Putamen (tissue), 1 donor: ENCODE measurements at places on chromosomes 11 and 22.

DNA sequence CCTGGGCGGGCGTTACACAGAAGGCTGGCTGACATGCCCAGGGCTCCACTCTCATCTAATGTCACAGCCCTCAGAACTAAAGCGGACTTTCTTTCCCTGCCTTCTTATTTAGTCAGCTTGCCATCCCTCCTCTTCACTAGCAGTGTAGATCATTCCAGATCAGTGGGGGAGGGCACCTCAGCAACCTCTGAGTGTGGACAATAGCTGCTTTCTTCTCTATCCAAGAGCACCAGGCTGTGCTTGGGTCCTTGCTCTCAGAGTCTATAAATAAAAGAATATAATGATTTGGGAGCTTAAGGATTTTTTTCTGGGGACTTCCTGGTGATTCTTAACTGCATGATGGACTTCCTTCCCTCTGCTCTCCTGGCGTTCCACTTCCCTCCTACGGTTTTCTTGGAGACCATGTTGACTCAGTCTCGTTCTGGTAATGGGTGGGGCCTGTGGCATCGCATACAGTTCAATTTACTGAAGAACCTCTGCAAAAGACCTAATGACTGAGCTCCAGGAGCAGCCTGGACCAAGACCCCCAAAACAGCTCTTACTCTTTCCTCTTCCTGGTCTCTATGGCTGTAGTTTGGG lies 2.9 kb upstream of the HMBS start:
- peak; percentile 84 for DNase-seq

- peak; percentile 78 for DNase-seq
Measured at GRCh38 chr11:75639762-75640181, 29.1 kb downstream of the MAP6 start.

DNA sequence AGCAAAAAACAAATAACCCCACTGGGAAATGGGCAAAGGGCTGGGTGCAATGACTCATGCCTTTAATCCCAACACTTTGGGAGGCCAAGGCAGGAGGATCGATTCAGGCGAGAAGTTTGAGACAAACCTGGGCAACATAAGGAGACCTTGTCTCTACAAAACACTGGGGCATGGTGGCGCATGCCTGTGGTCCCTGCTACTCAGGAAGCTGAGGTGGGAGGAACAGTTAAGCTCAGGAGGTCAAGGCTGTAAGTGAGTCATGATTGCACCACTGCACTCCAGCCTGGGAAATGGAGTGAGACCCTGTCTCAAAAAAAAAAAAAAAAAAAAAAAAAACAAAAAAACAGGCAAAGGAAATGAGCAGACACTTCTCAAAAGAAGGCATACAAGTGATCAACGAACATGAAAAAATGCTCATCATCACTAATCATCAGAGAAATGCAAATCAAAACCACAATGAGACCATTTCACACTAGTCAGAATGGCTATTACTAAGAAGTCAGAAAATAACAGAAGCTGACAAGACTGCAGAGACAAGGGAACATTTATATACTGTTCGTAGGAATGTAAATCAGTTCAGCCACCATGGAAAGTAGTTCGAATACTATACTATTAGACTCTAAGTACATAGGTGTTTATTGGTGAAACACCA lies 48.2 kb upstream of the SMCO4 start:
- DNase-seq, result no peak

GRCh38 chr22:17717708-17718107 lies 56.6 kb downstream of the BID start:
- DNase-seq, result no peak

DNA sequence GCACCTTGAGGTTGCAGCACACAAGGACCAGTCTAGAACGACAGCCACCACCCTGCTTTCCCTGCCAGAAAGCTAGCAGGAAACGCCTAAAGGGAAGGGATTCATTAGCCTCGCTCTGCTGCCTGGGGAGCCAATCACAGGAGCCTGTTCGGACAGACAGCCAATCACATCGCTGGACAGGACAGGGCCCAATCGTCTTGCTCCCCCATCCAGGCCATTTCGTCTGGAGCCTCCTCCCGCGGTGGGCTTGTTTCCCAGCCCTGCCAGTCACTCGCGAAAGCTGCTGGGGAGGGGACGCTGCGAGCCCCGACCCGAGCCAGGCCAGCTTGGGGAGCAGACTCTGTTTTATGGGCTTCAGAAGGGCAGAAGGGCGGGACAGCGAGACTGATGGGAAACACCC lies 79.8 kb upstream of the NCAM1 start:
- peak; percentile 97 for DNase-seq

GRCh38 chr22:31284281-31285155 lies 7.8 kb downstream of the PIK3IP1 start:
- no peak for DNase-seq

DNA sequence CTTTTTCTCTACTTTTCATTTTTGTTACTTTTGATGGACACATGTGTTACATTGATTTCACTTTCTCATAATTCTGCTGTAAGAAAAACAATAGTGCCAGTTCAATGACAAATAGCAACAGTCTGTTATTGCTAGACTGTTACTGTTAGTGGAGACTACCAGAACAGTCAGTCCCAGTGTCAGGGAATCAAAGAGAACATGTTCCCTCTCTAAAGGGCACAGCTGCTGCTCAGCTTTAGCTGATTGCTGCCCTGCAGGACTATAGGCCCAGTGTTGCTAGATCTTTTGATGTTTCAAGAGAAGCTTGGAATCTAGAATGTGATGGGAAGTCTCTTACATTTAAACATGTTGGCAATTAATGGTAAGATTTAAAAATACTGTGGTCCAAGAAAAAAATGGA lies 3.4 kb downstream of the BIRC3 start:
- DNase-seq, result no peak

- no peak for DNase-seq
Measured at GRCh38 chr11:73284106-73284505, 12.0 kb downstream of the P2RY6 start.

- no peak for DNase-seq
Measured at GRCh38 chr11:107824668-107825369, 33.8 kb downstream of the SLC35F2 start.

DNA sequence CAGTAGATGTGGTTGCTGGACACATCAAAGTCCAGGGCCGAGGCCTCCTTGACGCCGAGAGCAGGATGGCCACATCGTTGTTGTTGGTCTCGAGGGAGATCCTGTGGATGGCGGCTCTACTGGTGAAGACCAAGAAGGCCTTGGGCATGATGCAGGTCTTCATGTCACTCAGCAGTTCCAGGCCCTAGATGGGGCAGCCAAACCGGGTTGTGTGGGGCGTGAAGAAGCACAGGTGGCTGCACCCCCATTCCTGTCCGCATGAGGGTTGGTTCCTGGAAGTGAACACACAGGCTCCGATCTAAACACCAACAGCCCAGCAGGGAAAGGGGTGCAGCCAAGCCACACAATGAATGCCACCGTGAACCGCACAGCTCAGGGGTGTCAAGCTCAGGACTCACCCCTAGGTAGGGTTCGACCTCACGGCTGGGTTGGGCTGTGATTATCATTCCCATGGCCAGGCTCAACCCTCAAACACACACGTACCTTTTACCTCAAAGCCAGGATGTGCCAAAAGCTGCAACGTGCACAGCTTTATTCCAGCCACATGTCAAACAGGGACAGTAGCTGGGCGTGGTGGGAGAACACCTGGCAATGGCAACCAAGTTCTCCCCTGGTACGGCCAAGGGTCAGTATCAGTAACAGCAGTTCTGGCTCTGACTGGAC lies 132.3 kb downstream of the CRYBB2 start:
- DNase-seq, result no peak

GRCh38 chr11:45079943-45080719 lies 66.3 kb upstream of the PRDM11 start:
- DNase-seq, result no peak

DNA sequence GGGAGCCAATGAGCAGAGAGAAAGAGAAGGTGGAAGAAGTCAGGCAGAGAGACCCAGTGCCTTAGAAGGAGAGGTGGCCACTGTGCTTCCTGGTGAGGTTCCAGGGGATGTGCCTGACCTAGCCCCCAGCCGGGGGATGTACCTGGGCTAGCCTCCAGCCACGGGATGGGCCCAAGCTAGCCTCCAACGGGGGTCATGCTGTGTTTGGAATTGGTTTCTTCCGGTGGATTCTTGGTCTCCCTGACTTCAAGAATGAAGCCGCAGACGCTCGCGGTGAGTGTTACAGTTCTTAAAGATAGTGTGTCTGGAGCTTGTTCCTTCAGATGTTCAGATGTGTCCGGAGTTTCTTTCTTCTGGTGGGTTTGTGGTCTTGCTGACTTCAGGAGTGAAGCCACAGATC lies 6.9 kb upstream of the SMIM38 start:
- DNase-seq, result no peak

GRCh38 chr22:47645450-47645914 lies 883.0 kb downstream of the TBC1D22A start:
- DNase-seq, result no peak

GRCh38 chr22:28935713-28936112 lies 52.3 kb downstream of the ZNRF3 start:
- DNase-seq, result no peak

GRCh38 chr22:49023161-49023878 lies 804.4 kb downstream of the BRD1 start:
- DNase-seq, result no peak

- DNase-seq, result no peak
Measured at GRCh38 chr11:72150882-72151281, 15.4 kb downstream of the FOLR3 start.

DNA sequence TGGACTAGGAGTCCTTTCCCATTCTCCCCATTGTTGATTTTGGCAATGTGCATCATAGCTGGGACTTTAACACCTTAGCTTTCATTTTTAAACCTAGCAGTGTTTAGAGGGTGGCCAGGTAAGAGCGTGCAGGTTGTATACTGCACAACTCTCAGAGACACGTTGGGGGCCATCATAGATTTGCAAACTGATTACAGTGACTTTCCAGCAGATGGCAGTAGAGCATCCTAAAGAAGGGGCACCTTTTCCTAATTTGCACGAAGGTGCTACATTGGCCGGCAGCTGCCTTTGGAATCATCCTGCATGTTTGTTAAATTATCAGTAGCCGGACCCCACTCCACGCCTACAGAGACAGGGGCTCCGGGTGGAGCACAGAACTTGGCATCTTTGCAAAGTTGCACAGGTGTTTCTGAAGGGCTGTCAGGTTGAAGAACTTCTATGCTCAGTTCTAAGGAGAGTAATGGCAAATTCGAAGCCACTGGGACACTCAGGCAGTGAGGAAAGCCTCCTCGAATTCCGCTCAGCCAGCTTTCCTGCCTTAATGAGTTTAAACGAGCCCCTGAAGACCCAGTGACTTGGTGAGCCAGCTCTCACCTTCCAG lies 7.7 kb downstream of the LHFPL7 start:
- no peak for DNase-seq

- no peak for DNase-seq
Measured at GRCh38 chr11:66237867-66238266, 30.6 kb upstream of the RAB1B start.

DNA sequence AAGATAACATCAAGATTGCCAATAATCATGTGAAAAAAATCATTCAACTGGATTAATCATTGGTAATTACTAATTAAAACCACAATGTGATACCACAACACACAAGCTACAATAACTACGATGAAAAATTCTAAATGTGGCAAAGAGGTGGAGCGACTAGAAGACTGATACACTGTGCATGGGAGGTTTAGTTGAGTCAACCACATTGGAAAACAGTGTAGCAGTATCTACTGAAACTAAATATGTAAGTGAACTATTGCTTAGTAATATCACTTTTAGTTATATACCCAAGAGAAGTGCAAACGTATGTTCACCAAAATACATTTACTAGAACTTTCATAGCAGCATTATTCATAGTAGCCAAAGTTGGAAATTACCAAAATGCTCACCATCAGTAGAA lies 359.9 kb downstream of the ETS1 start:
- no peak for DNase-seq

DNA sequence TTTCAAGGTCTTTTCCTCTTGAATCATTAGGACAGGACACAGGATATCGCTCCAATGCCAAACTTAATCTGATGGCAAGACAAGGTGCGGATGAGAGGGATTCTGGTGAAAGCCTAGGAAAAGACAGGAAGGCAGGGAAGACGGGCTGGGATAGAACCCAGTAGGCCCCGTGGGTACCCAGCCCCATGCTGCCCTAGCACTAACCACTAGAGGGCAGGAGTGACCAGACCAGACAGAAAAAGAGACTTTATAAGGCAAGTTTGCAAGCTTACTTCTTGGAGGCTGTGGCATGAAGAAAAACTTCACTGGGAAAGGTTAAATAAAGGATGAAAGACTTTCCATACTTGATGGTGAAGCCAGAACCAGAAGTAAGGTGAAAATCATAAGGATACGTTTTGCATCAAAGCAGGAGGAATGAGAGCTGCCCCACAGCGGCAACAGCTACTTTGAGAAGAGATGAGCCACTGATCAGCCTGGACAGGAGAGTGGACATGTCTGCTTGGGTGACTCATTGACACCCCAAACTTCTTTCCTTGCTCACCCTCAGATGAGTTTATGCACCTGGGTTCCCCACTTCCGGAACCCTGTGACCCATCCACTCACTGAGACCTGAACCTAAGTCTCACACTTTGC lies 39.8 kb downstream of the SYN3 start:
- DNase-seq, result peak; percentile 42

DNA sequence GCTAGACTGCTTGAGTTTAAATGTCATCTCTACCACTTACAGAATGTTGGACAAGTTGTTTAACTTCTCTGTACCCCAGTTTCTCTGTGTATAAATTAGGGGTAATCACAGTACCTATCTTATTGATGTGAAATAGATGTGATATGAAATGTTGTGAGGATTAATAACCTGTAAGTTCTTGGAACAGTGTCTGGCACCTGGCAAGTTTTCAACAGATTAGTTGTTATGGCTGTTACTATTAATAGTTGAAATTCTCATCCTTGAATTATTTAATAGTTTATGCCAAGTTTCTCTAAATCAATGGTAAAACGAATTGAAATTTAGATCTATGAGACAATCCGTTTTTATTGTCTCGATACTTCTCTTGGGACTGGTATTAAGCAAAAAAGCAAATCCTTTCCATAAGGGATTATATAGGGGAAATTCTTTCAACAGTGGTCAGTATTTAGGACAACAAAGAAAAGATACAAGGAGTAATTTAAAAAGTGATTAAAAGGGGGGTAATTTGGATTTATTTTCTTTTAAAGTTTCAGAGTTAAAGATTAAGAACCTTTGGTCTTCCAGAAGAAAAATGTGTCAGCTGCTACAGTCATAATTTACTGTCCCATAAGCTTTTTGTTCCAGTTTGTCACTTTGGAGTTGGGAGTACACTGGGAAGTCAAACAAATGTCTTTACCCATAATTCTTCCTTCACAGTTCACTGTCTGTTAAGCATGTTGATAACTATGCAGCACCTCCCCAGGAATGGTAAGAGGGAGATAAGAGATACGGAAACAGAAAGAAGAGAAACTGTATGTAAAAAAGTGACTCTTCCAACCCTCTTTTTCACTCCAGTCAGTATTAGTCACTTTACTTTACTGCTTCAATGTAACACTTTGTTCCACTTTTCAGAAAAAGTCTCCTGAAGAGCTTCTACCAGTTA lies 13.2 kb downstream of the PDE3B start:
- no peak for DNase-seq

DNA sequence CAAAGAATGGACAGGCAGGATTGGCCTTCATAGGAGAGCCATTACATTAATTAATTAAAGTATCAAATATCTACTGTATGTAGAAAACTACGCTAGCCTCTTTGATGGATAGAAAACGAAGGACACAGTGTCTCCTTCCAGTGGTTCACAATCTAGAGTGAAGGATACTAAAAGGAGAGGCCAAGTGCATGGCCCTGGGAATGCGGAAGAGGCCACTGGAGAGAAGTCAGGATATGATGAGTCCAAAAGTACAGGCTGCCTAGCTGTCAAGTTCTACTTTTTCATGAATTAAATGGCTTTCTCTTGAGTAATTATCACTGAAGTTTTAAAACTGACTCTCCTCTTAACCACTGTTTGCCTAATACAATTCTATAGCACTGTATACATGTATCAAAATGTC lies 41.9 kb downstream of the ATG16L2 start:
- no peak for DNase-seq
